Stromal cell of bone marrow (primary cell): ENCODE measurements at places on chromosomes 4 and X.
A peak's percentile ranks its signal among the peaks of the same experiment; 100 is the strongest.

- peak; percentile 41 for DNase-seq
These were observed 26.4 kb upstream of the SMIM14 start for GRCh38 chr4:39664828-39665731.

DNA sequence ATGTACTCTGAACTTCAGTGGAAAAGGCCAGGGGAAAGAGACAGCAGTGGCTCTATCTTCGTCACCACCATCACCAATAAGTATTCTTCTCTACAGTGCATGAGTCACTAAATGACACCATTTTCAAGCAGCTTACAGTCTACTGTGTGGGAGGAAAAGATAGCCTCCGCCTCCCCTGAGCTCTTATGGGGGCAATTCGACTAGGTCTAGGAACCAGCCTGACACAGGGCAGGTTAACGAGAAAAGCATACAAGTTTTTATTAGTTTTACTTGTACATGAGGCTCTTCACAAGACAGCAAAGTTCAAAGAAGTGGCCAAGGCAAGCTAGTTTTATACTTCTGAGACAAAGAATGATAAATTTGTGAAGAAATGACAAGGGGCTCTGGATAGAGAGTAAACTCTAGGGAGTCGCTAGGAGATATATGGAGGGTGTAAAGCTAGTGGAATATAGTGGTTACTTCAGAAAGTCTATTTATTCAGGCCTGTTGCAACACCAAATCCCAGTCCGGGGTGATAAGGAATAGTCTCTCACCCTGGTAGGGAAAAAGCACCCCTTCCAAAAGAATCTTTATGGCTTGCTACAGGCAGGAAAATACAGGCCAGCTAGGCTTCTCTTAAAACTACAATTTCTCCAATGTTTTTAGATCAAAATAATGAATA lies 49.7 kb downstream of the SCD5 start:
- no peak for DNase-seq

GRCh38 chrX:71378732-71379131 lies 12.6 kb downstream of the TAF1 start:
- no peak for DNase-seq

DNA sequence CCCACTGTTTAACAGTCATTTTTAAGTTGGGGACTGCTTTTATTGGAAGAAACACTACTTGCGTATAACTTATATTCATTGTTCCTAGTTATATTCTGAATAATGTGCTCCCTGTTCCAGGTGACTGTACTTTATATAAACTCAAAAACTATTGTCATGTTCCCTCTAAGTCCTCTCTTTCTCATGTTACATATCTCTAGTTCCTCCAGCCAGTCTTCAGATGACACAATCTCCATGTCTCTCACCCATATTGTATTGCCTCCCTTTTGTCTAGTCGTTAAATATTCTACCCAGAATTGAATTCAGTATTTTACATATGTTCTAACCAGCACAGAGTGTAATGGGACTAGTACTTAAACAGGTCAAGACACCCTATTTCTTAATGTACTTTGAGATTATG lies 5.3 kb downstream of the VAMP7 start:
- DNase-seq: no peak

DNA sequence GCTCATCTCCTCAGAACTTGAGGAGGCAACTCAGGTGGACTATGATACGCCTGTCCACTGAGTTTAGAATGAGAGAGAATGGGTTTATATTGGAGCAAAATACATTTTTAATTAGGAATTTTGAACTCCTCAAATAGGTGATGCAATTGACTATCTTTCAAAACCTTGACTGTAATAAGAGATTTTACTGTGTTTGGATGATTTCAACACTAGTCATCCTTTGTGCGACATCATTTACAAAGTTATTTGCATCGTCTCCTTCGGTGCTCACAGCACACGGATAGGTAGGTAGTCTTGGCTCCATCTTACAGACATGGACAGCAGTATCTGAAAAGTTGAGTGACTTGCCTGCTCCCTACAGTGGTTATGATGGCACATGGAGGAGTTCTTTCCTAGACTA lies 67.0 kb downstream of the AASDH start:
- DNase-seq: no peak

DNA sequence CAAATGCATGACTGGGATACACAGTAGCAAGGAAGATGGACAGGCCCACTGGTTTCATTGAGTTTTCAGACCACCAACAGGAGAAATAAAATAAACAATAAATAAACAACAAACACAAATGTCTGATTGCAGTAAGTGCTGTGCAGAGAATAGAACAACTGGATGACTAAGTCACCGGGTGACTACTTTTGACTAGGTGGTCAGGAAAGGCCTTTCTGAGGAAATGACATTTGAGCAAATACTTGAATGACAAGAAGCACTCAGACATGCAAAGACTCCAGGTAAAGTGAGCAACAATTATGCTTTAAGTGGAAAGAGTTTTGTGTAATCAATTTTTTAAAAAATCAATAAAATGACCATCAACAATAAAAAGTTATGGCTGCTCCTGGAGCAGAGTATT lies 137.7 kb downstream of the BTC start:
- DNase-seq: no peak

GRCh38 chrX:11190745-11191510 lies 79.8 kb downstream of the HCCS start:
- no peak for DNase-seq

GRCh38 chrX:148577741-148578140 lies 77.3 kb downstream of the AFF2 start:
- DNase-seq: no peak

DNA sequence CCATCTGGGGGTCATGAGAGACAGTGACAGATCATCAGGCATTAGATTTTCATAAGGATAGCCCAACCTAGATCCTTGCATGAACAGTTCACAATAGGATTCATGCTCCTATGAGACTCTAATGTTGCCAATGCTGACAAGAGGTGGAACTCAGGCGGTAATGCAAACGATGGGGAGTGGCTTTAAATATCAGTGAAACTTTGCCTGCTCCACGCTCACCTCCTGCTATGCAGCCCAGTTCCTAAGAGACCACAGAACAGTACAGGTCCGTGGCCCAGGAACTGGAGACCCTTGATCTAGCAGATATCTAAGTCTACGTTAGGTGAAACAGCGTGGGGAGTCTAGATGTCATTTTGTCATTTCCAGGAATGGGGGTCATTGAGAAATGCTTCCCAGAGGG lies 165.7 kb downstream of the OR13H1 start:
- DNase-seq: no peak

- DNase-seq: no peak
These were observed 65.8 kb downstream of the GPR101 start for GRCh38 chrX:136967966-136968365.

DNA sequence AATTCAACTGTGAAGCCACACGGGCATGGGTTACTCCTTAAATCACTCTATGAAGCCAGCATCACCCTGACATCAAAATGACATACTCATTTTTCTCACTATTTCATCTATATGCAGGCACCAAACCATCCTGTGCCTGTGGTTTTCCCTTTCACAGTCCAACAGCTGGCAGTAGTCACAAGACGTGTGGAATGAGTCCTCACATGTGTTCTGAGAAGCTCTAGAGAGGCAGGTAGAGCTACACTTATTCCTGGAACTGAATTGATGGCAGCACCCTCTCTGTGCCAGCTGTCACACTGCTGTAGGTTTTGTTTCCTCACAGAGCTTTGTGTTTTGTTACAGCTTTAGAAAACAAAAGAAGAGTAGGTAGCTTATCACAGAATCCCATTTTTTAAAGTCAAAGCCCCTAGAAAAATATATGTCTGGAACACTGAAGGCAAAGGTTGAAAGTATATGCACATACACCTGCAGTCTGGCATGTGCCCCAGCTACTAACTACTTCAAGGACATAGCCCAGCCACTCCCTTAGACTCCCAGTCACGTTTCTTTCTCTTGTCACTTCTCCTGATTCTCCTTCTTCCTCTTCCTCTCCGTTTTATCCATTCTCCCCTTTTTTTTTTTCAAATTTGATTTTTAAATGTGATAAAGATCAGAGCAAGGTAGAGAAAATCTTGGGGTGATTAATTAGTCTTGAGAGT lies 107.1 kb downstream of the ANXA10 start:
- DNase-seq: no peak

GRCh38 chr4:4344915-4345527 lies 41.9 kb upstream of the NSG1 start:
- DNase-seq: no peak
